ENCODE measurements at places on chromosomes 7 and 10. TPM values are rescaled to one million over a fixed set of nuclear protein-coding genes. Genes with fewer than 3 reads are reported as not detected.

Gene GPR15LG
- not detected for total RNA-seq

Gene SPDYE2
- total RNA-seq: 0.33 TPM

Gene GNGT1
- total RNA-seq: not detected

Gene SLC16A12
- total RNA-seq: not detected

Gene NKX2-3
- not detected for total RNA-seq

Gene NAT16
- total RNA-seq: not detected

DNA sequence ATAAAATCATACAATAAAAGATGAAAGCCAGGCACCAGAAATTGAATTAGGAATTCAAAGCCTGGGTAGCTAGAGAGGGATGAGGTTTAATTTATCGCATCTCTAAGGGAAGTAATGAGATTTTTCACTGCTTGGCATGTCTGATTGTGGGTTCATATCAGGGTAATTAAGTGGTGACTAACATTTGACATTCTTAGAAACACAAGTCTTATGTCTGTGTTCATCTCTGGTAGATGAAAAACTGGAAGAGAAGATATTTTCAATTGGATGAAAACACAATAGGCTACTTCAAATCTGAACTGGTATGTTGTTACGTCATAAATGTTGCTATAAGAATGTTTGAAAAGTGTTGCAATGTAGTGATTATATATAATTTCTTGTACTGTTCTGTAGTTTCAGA lies 36.8 kb upstream of the ARMS2 start:
- peaks cover 39% of the 10 kb centered on the region for H3K4me1 ChIP-seq
- DNase-seq: no peak
- peaks cover 15% of the 10 kb centered on the region for H3K36me3 ChIP-seq
- no peaks in the 10 kb centered on the region for H3K27me3 ChIP-seq

DNA sequence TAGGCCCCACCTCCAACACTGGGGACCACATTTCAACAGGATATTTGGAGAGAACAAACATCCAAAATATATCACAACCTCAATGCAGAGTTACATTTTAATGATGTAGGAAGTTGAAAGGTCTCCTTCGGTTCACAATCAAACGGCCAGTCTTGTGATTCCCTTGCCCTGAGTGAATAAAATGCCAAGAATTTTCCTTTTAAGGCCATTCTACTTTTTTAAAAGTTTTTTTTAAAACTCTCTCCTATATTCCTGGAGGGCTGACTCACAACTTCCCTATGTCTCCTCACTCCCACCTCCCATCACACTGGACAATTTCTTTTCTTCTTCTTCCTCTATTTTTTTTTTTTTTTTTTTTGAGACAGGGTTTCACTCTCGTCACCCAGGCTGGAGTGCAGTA lies 693.6 kb upstream of the AUTS2 start:
- H3K4me3 ChIP-seq: no peak overlapping the region
- H3K36me3 ChIP-seq: no peaks in the 10 kb centered on the region
- DNase-seq: no peak
- H3K4me1 ChIP-seq: no peaks in the 10 kb centered on the region

DNA sequence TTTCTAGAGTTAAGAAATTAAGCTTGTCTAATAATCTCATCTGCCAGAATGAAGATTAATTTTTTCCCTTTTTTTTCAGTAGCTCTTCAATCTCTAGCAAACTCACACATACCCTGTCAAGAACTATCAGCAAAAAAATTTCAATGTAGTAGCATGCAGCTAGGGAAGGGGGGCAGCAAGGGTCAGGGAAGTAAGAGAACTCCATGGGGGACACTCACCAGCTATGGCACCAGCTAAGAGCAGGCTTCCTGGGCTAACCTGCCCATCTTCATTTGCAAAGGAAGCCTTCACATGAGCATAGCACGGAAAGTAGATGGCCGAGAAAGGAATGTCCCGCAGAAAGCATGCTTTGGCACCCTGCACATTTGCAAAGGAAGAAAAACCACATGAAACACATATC lies 190.4 kb downstream of the SLC25A13 start:
- H3K4me1 ChIP-seq: no peaks in the 10 kb centered on the region
- H3K4me3 ChIP-seq: no peak overlapping the region
- H3K27me3 ChIP-seq: no peaks in the 10 kb centered on the region
- peaks cover 18% of the 10 kb centered on the region for H3K36me3 ChIP-seq
- DNase-seq: no peak

DNA sequence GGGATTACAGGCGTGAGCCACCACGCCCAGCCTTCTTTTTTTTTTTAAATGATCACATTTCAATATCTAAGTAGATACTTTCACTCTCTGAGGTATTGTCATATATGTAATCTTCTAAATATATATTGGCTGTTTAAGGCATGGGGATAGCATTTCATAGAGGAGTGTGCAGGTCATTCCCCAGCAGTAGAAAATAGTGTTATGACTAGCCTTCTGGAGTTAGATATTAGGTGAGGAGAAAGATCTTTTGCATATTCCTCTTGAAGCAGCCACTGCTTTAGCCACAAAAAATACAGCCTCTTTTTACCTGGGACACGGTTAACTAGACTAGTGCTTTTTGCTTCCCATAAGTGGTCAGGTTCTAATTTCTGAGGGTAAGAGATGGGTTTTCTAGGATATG lies 28.9 kb downstream of the ADD3 start:
- H3K4me3 ChIP-seq: no peak overlapping the region
- no peaks in the 10 kb centered on the region for H3K27me3 ChIP-seq
- DNase-seq: no peak
- H3K36me3 ChIP-seq: no peaks in the 10 kb centered on the region
- no peak overlapping the region for H3K27ac ChIP-seq
- peaks cover 45% of the 10 kb centered on the region for H3K4me1 ChIP-seq

DNA sequence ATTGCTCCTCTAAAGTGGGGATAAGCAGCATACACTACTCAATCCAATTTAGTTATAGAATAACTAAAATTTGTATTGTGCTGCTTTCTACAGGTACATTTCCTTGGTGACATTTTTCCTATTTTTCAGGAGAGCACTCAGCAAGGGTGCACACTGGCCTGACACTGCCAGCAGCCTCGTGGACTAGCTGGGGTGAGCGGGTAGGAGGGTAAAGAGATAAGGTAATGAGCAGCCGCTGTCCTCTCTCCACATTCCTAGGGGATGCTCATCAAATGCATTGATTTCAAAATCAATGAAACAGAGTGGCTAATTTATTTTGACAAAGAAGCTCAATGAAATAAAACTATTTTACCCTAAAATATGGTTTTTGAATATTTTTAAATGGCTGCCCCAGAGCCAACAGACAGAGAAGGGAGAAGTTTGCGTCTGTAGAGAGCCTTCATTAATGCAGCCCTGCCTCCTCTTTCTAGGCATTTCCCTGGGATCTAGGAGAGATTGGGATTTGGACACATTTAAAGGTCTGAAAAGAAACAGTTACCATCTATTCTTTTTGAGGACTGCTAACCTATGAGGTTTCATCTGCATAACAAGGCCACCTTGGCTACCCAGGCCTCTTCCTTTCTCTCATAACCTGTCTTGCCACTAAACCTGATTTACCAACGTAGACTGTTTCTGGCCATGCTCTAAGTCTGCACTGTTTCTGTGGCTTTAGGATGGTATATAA lies 561.0 kb downstream of the IPMK start:
- no peaks in the 10 kb centered on the region for H3K36me3 ChIP-seq
- H3K27me3 ChIP-seq: no peaks in the 10 kb centered on the region
- H3K4me1 ChIP-seq: no peaks in the 10 kb centered on the region

- no peaks in the 10 kb centered on the region for H3K4me1 ChIP-seq
- no peaks in the 10 kb centered on the region for H3K27me3 ChIP-seq
- H3K4me3 ChIP-seq: no peak overlapping the region
- no peak overlapping the region for H3K27ac ChIP-seq
- no peak for DNase-seq
Observed at GRCh38 chr7:154409703-154410311, 357.6 kb downstream of the DPP6 start.

GRCh38 chr7:31134246-31135188 lies 82.4 kb downstream of the ADCYAP1R1 start:
- H3K27ac ChIP-seq: no peak overlapping the region
- peak; percentile 63 for DNase-seq
- no peaks in the 10 kb centered on the region for H3K36me3 ChIP-seq

DNA sequence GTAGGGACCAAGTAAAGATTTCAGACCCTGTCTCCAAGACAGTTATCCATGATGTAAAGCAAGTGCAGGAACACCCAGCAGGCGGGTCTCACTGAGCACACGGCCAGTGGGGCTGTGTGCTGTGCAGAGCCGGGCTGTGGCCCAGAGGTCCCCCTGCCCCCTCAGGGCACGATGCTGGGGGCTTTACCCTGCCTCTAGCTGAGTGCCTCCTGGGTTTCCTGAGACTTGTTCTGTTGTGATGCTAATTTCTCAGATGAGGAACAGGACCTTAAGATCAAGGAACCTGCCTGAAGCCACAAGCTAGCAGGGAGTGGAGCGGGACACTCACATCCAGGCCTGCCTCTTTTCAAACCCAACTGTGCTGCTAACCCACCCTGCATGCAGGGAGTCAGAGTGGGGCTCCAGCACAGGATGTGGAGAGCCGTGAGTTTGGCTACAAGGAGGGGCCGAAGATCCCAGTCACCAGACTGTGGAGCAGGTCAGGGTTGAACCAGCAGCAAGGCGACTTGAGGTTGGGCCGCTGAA lies 76.1 kb upstream of the LYZL2 start:
- peaks cover 54% of the 10 kb centered on the region for H3K4me1 ChIP-seq
- no peaks in the 10 kb centered on the region for H3K36me3 ChIP-seq
- DNase-seq: no peak
- no peaks in the 10 kb centered on the region for H3K27me3 ChIP-seq
- peak overlapping the region; percentile 85 for H3K27ac ChIP-seq

DNA sequence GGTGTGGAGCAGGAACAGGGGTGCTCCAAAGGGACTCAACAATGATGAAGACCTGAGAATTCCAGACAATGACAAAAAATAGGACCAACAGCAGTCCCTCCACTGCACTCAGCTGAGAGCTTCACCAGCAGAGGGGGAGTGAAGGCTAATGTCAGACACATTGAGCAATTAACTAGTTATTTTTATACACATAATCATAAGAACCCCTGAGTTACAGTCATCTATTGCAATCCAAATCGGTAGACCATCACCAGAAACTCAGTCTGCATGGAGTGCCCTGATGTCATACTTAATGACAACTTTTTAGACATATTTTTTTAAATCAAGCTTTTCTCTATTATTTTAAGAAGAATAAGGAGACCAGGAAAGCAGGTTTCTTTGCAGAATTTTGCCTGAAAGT lies 30.6 kb upstream of the IKZF1 start:
- peaks cover 44% of the 10 kb centered on the region for H3K4me1 ChIP-seq
- H3K36me3 ChIP-seq: no peaks in the 10 kb centered on the region
- no peaks in the 10 kb centered on the region for H3K27me3 ChIP-seq

- H3K4me1 ChIP-seq: no peaks in the 10 kb centered on the region
- DNase-seq: no peak
- no peaks in the 10 kb centered on the region for H3K27me3 ChIP-seq
- no peak overlapping the region for H3K4me3 ChIP-seq
- H3K36me3 ChIP-seq: no peaks in the 10 kb centered on the region
- H3K27ac ChIP-seq: no peak overlapping the region
Observed at GRCh38 chr10:76491216-76491615, 1059.8 kb downstream of the LRMDA start.

GRCh38 chr7:131045526-131045925 lies 282.1 kb upstream of the MKLN1 start:
- H3K4me3 ChIP-seq: no peak overlapping the region
- peaks cover 39% of the 10 kb centered on the region for H3K4me1 ChIP-seq
- peaks cover 37% of the 10 kb centered on the region for H3K36me3 ChIP-seq
- H3K27ac ChIP-seq: no peak overlapping the region
- DNase-seq: no peak

- no peak overlapping the region for H3K27ac ChIP-seq
- H3K4me3 ChIP-seq: no peak overlapping the region
- no peaks in the 10 kb centered on the region for H3K36me3 ChIP-seq
- no peaks in the 10 kb centered on the region for H3K4me1 ChIP-seq
- no peak for DNase-seq
Observed at GRCh38 chr7:91351374-91351773, 87.1 kb downstream of the FZD1 start.

GRCh38 chr7:16616122-16616521 lies 29.4 kb downstream of the ANKMY2 start:
- no peak for DNase-seq
- H3K4me1 ChIP-seq: no peaks in the 10 kb centered on the region
- H3K27me3 ChIP-seq: no peaks in the 10 kb centered on the region
- H3K27ac ChIP-seq: no peak overlapping the region

DNA sequence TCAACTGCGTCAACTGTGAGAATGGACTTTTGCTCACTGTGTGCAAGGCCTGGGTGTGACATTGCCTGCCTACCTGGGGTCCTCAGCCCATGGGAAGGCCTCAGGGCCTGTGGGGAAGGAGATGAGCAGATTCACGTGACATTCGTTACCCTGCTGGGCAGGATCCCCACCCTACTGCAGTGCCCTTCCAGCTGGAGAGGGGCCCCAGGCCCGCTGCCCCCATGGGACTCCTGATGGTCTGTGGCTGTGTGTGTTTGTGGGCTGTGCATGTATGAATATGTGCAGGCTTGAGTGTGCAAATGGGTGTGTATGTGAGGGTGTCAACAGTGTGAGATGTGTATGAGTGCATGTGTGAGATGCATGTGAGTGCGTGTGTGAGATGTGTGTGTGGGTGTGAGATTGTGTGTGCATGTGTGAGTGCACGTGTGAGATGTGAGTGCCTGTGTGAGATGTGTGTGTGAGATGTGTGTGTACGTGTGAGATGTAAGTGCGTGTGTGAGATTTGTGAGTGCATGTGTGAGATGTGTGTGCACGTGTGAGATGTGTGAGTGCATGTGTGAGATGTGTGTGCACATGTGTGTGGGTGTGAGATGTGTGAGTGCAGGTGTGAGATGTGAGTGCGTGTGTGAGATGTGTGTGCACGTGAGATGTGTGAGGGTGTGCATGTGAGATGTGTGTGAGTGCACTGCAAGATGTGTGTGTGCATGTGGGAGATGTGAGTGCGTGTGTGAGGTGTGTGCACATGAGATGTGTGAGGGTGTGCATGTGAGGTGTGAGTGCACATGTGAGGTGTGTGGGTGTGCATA lies 29.7 kb downstream of the PPIF start:
- H3K27me3 ChIP-seq: no peaks in the 10 kb centered on the region
- peaks cover 3% of the 10 kb centered on the region for H3K4me1 ChIP-seq
- no peak for DNase-seq
- H3K4me3 ChIP-seq: no peak overlapping the region
- H3K27ac ChIP-seq: no peak overlapping the region
- no peaks in the 10 kb centered on the region for H3K36me3 ChIP-seq

- no peak for DNase-seq
- H3K36me3 ChIP-seq: peaks cover 24% of the 10 kb centered on the region
- no peaks in the 10 kb centered on the region for H3K4me1 ChIP-seq
- H3K27ac ChIP-seq: no peak overlapping the region
- H3K27me3 ChIP-seq: no peaks in the 10 kb centered on the region
- H3K4me3 ChIP-seq: no peak overlapping the region
Observed at GRCh38 chr10:49484486-49485235, 54.3 kb downstream of the ERCC6 start.

- no peak overlapping the region for H3K4me3 ChIP-seq
- H3K36me3 ChIP-seq: no peaks in the 10 kb centered on the region
- H3K4me1 ChIP-seq: no peaks in the 10 kb centered on the region
- no peaks in the 10 kb centered on the region for H3K27me3 ChIP-seq
- no peak for DNase-seq
Observed at GRCh38 chr10:129547608-129548007, 80.6 kb downstream of the MGMT start.

DNA sequence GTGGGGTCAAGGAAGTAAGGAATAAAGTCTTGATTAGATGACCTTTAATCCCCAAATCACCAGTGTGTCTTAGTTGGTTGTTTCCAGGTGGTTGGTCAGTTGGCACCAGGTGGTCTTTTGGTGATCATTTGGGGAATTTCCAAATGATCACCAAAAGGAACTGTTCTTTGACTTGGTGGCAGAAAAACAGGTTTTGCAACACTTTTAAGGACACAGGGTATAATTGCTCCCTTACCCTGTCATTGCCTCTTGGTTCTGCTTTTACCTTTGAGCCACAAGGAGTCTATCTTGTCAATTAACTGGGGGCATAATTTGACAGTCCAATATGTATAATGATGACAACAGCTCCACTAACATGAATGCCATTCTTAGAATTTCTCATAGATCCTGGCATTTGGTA lies 104.2 kb downstream of the ADK start:
- no peaks in the 10 kb centered on the region for H3K27me3 ChIP-seq
- H3K36me3 ChIP-seq: no peaks in the 10 kb centered on the region
- H3K4me3 ChIP-seq: no peak overlapping the region
